ENCODE measurements at places on chromosomes 3 and 15.

GRCh38 chr15:77115179-77115578, 44.3 kb upstream of the TSPAN3 start:
- no peak for DNase-seq

GRCh38 chr3:57646723-57647122, 46.2 kb downstream of the DENND6A start:
- DNase-seq = peak; percentile 23

DNA sequence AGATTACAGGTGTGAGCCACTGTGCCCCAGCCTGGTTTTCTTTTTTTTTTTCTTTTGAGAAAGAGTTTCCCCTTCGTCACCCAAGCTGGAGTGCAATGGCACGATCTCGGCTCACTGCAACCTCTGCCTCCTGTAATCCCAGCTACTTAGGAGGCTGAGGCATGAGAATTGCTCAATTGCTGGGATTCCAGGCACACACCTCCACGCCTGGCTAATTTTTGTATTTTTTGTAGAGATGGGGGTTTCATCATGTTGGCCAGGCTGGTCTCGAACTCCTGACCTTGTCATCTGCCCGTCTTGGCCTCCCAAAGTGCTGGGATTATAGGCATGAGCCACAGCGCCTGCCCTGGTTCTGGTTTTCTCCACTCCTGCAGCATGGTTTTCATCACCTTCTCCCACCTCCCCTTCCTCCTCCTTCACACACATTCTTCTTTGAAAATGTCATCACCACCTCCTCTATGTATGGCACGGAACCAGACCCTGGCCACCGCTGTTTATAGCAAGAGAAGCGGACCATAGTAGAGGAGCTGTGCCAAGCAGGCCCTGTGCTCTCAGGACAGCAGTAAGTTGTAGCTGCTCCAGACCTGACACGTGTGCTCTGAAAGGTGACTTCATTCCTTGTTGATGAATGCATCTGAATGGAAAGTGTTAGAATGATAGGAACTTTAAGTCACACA, 14.6 kb upstream of the AHSG start:
- DNase-seq = peak; percentile 78

- no peak for DNase-seq
These were observed 9.3 kb upstream of the MELTF start for GRCh38 chr3:197038679-197039462.

DNA sequence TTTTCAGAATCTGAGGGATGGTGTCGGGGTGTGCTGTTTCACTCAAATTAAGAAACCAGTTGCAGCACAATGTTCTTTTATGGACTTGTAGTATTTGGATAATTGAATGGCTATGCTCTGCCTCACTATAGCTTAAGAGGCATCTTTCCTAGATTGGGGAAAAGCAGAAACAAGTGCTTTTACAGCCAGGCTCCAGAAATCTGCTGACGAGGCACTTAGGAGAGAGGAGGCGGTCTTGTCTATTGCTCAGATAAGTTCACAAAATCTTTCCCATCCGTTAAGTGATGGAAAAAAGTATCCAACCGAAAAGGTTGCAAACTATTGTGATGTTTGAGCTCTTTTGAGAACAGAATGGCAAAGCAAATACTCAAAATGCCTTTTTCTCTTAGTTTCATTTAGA, 336.1 kb upstream of the RARB start:
- no peak for DNase-seq

DNA sequence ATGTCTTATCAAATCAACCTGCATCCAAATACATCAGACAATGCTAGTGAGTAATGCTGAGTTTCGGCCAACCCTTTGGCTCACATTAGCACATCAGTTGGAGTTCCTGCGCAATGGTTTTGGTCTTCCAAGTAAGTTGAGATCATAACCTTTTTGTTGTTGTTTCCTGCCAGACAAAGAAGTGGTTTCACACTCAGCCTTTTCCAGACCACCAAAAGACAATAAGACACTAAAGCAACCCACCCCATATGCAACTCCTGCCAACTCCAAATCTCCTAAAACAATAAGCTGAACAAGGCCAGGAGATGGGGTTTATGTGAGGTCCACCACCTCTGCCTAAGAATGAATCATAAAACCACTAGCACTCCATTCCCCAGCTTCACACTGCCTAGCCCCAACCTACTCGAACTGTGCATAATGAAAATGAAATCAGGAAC, 177.0 kb downstream of the ERC2 start:
- no peak for DNase-seq

DNA sequence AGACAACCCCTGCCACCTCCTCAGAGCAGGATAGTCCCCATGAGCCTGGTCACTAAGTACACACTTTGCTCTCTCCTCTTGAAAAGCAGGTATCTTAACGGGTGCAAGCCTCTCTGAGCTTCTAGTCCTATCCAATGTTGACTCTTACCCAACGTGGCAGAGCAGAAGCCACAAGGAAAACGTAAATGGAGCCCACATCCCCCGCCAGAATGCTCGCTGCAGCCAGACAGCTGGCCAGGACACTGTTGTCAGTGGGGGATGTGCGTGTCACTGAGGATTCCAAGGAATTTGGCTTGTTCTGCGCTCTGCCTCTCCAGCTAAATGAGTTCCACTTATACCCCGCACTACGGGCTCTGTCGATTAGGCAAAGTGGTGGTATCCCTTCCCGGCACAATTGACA, 67.8 kb upstream of the IGF1R start:
- DNase-seq = no peak

GRCh38 chr3:188315553-188315952, 161.6 kb downstream of the LPP start:
- DNase-seq = no peak

- no peak for DNase-seq
These were observed 28.1 kb downstream of the SPINK8 start for GRCh38 chr3:48305396-48305795.

DNA sequence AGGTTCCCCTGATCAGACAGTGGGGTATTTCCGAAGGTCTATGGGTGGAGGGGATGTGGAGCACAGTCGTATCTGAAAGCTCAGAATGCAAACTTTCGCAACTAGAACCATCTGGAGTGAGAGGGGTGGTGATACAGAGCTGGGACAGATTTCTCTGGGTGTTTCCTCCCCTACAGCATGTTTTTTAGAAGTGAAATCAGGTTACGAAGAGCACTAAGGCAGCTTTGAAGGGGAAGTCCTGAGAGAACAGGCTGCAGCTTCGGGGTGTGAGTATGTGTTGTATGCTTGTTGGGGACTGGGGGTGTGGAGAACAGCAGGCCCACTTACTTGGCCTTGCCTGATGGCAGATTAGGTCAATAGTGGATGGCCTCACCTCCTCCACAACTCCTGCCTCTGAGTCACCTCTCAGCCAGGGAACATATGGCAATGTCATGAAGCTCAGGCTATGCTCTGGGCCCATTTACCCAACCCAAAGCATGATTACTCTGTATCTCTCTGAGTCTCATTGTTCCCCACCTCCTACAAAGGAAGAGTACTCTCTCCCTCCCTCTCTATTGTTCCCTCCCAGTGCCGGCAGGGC, 107.2 kb upstream of the RASGRP1 start:
- DNase-seq = no peak

DNA sequence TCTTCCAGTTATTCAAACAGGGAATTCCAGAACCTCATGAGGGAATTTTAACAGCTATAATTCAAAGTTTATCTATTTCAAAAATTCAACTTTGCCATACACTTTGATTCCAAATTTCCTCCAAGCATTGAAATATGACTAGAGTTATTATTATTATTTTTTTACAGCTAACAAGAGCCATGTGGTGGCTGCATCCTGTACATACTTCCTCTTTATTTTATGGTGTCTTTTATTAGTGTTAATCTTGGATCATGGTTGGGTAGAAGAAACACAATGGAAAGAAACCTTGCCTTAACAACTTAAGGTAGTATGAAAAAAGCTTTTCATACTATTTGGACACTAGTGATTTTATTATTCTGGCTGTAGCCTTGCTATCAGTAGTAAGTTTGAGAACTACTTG, 52.7 kb downstream of the TFG start:
- DNase-seq = no peak

GRCh38 chr15:55619783-55620182, 31.6 kb upstream of the PYGO1 start:
- no peak for DNase-seq

GRCh38 chr3:146496251-146496650, 26.9 kb upstream of the PLSCR2 start:
- no peak for DNase-seq

DNA sequence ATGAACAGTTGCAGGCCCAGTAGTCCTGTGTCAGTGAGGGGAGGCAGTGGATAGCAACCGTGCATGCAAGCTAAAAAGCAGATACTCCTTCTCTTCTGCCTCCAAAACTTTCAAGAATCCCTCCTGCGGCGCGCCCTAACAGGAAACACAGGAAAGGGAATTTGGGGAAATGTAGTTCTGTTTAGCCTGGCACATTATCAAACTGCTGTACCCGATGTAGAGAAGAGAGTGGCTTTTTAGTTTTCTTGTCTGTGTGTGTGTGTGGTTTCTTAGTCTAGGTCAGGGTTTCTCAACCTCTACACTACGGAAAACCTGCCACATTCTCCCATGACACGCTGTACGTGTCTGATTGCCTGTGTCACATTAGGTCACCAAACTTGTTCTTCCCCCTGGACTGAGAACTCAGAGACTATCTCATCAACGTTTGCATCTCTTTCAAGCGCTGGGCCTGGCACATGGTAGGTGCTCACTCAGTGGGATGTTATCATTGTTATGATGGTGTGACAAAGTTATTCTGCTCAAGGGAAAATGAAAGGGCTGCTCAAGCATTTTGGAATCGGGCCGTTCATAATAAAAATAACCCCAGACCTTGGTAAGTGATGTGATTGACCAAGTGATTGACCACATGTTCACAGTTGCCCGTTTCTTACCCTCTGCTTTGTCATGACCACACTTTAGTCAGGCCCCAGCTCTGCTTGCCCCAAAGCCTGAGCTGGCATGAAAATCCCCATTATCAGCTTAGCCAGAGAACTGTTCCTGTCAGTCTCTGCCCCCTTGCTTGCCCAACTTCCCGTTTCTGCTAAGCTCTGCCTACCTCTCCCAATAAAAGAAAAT, 33.2 kb downstream of the TM4SF4 start:
- DNase-seq = no peak

DNA sequence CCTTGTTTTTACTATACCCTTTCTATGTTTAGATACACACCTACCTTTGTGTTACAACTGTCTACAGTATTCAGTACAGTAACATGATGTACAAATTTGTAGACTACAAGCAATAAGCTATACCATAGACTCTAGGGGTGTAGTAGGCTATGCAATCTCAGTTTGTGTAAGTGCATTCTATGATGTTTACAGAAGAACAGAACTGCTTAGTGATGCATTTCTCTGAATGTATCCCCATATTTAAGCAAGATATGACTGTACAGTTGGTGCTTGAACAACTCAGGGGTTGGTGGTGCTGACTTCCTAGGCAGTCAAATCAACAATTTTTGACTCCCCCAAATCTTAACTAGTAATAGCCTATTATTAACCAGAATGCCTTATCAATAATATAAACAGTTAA, 467.1 kb upstream of the TGFBR2 start:
- no peak for DNase-seq

- peak; percentile 57 for DNase-seq
These were observed 39.6 kb upstream of the TIMP4 start for GRCh38 chr3:12198301-12198700.

DNA sequence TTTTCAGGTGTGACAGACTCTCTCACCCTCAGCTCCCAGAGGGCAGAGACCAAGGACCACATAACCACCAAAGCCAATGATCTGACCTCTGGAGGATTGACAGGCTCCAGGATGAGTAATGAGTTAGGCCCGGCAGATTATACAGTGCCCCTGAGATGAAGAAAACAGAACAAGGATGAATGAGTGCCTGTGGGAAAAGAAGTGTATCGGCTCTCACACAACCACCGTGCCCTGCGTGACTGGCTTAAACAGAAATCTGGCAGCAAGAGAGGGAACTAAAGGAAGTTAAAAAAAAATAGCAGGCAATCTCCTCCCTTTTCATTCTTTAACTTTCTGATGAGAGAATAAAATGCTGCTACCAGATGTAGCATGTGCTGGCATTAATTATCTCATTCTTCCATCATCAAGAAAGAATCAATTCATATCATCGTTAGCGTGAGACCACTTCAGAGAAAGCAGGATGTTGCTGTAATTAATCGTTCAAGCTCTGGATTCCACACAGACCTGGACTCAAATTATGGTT, 227.5 kb upstream of the COL8A1 start:
- no peak for DNase-seq

DNA sequence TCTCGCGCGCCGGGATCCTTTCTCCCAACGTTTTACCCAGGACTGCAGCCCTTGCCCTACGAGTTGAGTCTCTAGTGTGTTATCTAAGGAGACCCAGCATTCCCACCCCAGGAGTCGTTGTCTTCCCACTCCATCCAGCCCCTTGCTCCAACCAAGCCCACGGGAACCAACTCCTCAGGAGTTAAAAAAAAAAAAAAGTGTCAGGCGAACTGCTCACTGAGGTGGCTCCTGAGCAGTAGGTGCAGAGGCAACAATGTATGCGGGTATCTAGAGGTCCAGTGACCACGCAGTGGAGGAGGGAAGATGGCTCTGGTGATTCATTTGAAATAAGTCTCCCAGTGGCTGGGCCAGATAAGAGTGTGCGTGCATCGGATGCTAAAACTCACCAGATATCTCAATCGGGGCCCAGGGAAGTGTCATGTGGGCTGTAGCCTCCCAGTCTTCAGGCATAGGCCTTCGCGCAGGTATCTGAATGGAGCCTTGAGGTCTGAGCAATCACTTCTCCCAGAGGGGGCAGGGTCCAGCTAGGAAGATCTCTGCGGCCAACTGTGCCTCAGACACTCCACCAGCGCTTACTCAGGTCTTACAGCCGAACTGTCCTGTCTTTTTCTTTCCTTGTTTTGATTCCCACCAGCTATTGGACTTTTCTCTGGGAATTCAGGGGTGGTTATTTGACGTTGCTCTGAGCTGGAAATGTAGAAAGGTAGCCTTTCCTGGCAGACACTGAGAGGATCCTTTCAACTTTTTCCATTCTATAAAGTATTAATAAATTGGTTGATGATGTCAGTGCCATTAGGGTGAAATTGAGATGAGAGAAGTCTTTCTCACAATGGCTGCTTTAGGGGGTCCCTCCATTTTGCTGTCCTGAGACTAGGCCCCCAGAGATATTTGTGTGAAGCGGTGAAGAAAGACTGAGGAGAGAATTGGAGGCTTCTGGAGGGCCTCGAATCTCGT, 21.0 kb downstream of the ZIC4 start:
- DNase-seq = no peak

GRCh38 chr3:12997387-12997786, 75.8 kb downstream of the IQSEC1 start:
- no peak for DNase-seq

DNA sequence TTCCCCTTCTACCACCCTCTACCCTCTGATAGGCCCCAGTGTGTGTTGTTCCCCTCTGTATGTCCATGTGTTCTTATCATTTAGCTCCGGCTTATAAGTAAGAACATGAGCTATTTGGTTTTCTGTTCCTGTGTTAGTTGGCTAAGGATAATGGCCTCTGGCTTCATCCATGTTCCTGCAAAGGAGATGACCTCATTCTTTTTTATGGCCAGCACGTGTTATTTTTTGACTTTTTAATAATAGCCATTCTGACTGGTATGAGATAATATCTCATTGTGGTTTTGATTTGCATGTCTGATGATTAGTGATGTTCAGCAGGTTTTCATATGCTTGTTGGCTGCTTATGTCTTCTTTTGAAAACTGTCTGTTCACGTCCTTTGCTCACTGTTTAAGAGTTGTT, 63.1 kb upstream of the NPHP3 start:
- no peak for DNase-seq
